Kidney epithelial cell (primary cell): ENCODE measurements at places on chromosomes 2 and 18.

DNA sequence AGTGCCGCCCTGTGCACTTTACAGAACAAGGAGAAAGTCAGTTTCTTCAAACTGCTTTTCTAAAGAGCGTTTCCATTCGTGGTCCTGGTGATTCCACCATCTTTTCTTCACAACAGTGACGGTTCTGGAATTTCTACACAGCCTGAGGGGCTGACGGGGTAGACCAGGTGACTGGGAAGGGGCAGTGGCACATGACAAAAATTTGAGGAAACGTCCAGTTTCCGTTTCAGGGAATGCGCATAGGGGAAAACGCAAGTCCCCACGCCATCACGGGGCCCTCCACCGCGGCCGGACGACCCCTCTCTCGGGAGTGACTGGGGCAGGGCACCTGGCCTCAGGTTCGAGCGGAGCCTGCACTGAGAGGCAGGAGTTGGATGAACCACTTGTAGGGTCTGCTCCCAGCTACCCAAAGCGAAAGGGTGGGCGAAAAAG is 980 bp upstream of the SPTBN1 start:
- DNase-seq, result no peak

GRCh38 chr2:150450765-150451164 is 36.7 kb downstream of the RND3 start:
- DNase-seq, result no peak

DNA sequence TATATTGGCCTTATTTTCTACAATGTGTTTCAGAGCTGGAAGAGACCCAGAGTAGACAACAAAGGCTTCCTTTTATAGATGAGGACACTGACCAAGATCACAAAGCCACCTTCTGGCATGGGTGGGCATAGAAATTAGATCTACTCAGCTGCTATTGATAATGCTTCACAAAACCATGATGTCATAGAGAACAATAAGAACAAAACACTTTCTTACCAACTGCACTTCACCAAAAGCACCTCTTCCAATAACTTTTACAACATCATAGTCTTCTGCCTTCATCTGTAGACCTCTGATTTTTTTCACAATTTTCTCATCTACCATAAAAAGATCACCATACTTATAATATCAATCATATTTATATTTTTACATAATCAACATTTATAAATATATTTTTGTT is 58.1 kb downstream of the ROCK2 start:
- no peak for DNase-seq

GRCh38 chr2:40113272-40113968 is 334.4 kb upstream of the THUMPD2 start:
- DNase-seq, result no peak

GRCh38 chr2:219368690-219369191 is 19.0 kb downstream of the DNPEP start:
- DNase-seq, result peak; percentile 31

GRCh38 chr2:195501746-195502145 is 155.3 kb upstream of the SLC39A10 start:
- DNase-seq, result no peak

GRCh38 chr2:75153221-75153620 is 46.1 kb downstream of the TACR1 start:
- DNase-seq, result no peak

GRCh38 chr2:15041429-15041837 is 408.9 kb downstream of the LRATD1 start:
- no peak for DNase-seq

GRCh38 chr18:12417687-12418086 is 10.0 kb downstream of the PRELID3A start:
- DNase-seq, result no peak

- DNase-seq, result no peak
Observed at GRCh38 chr2:15152382-15152781, 408.8 kb downstream of the NBAS start.

GRCh38 chr2:65026704-65027464 is 29.3 kb upstream of the CEP68 start:
- DNase-seq, result no peak

- DNase-seq, result no peak
Observed at GRCh38 chr2:43818761-43819160, 19.9 kb downstream of the ABCG5 start.

- DNase-seq, result no peak
Observed at GRCh38 chr2:29744976-29745375, 176.4 kb downstream of the ALK start.

GRCh38 chr2:219001577-219002394 is 8.6 kb upstream of the CRYBA2 start:
- DNase-seq, result no peak

- DNase-seq, result no peak
Observed at GRCh38 chr2:6764968-6765723, 100.6 kb downstream of the CMPK2 start.

DNA sequence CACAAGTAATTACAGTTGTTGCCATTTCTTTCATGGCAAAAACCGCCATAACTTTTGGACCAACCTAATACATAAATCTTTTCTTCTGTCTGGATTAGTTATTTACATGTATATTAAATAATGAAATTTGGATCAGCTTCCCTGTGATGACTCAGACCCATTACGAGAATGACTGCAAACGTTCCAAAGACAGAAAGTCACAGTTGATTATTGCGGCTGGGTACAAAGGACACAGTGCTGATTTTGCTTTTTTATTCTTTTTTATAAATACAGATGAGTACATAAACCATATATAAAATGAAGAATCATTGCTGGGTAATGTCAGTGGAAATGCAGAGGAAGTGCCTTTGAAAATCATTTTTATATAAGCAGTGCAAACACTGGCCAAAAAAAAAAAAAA is 126.2 kb downstream of the TWIST2 start:
- DNase-seq, result no peak

- no peak for DNase-seq
Observed at GRCh38 chr2:179137200-179137759, 87.3 kb upstream of the CCDC141 start.

DNA sequence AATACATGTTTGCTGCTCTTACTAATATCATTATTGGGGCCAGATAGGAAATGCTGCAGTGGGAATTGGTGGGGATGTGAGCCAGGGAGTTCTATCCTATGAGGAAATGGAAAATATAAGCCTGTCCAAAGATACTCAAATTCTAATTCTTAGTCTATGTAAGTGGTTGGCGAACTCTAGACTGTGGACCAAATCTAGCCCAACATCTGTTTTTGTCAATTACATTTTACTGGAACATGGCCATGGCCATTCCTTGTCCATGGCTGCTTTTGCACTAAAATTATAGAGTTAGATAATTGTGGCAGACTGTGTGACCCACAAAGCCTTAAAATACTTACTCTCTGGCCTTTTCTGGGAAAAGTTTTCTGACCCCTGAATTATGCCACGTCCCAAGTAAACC is 113.3 kb downstream of the MGAT5 start:
- no peak for DNase-seq

DNA sequence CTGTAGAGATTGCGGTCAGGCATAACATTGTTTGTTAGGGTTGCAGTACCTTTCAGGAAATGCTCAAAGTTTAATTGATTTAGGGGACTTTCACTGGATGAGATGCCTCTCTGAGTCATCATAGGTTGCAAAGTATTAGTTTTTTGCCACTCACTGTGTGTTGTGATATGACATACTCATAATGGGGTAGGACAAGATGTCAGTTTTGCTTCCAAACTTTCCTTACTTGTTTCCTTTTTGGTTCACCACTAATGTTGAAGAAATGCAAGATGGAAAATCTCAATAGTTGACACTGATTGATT is 35.0 kb upstream of the PTH2R start:
- DNase-seq, result no peak

GRCh38 chr2:26576565-26577441 is 64.4 kb downstream of the CIB4 start:
- DNase-seq, result no peak

DNA sequence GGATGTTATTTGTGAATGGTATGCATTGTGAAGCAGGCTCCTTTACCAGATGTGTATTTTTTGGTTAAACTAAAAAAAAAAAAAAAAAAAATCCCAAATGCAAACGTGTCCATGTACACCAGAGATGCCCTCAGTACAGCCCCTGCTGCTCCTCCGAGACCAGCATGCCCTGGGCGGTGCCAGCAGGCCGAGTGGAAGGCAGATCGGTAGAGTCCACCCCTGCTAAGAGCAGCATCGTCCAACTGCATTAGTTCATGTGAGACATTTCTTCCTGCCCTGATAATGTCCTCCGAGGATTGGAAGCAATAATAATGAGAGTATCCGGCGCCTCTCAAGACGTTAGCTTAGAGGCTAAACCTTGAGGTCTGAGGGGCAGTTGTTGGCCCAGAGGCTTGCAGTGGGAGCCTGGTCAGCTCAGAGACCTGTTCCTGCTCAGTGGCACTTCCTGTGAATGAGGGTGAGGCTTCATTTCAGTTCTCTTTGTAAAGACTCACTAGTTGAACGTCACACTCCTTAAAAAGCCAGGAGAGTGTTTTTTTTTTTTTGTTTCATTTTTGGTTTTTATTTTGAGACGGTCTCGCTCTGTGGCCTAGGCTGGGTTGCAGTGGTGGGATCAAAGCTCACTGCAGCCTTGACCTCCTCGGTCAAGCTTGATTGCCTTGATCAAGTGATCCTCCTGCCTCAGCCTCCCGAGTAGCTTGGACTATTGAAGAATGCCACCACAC is 5.6 kb downstream of the SLC66A3 start:
- DNase-seq, result no peak

GRCh38 chr2:233718552-233718951 is at the start of gene UGT1A4:
Gene UGT1A4, plus strand, starts transcription at chr2:233718736. Its CDS starts 85 bp downstream, at chr2:233718821.
- DNase-seq, result no peak

- no peak for DNase-seq
Observed at GRCh38 chr18:71849407-71849806, 694.7 kb downstream of the CBLN2 start.

DNA sequence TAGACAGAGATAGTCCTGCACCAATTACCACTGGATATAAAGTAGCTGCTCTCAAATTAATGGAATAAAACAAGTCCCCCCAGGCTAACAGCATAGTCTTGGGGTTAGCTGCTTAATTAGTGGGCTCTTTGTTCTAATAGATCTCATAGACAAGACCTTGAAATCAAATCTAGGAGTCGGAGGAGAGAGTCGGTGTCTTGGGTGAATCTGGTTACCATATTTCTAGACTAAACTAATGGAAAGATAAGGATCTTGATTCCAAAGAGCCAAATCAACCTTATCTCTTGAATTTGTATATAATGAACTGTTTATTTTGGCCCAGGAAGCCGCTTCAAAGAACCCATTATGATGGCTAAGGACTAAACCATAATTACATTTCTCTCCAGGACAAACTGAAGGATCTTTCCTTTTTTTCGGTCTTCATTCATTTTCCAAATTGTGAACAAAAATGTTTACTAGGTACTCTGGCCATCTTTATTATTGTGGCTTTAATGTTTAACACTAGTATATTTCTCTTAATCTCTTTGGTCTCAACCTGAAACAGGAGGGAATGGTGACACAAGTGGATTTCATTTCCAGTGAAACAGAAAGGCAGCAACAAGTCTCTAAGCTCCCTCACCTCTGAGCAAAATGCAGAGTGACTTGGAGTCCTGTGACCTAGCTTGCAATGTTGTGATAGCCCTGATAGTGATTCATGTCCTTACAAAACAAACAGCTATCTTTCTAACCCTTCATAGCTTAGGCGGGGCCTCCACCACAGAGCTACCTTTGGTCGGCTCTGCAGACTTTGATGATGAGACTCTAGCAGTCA is 137.9 kb upstream of the PARD3B start:
- DNase-seq, result peak; percentile 10

DNA sequence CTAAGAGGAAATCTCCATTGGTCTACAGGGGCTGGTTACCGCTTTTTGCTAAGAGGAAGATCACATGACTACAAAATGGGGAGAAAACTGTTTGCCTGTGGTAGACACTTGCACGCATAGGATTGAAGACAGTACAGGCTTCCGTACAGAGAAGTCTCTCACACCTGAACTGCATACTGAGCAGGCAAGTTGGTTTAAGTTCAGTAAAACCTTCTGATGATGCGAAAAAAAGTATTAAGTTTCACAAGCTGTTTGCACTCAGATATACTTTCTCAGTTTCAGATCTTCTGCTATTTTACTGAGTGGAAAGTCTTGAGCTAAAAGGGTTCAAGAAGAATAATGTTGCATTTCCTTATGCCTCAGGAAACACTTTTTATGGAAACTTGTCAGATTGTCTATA is 292.2 kb upstream of the MC4R start:
- DNase-seq, result no peak

DNA sequence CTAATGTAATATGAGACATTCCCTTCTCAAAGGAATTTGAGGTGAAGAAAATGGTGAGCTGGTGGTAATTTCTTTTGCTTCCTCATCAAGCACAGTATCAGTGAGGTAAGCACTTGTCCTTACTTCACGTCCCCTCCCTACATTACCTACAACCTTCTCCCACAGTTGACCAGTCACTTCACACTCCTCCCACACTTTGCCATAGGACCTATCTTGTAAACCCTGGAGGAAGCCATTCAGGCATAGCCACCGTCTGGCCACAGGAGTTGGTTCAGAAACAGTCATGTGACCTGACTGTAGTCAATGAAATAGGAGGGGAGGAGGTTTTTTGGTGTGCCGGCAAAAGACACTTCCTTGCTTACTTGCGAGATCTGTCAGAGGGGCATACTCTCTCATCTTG is 12.1 kb downstream of the ACOXL start:
- peak; percentile 18 for DNase-seq

- peak; percentile 85 for DNase-seq
Observed at GRCh38 chr2:237483018-237483731, 3.9 kb upstream of the MLPH start.

- no peak for DNase-seq
Observed at GRCh38 chr2:39875182-39875913, 96.3 kb upstream of the THUMPD2 start.

GRCh38 chr18:67266246-67267237 is 250.0 kb downstream of the DSEL start:
- DNase-seq, result peak; percentile 1

DNA sequence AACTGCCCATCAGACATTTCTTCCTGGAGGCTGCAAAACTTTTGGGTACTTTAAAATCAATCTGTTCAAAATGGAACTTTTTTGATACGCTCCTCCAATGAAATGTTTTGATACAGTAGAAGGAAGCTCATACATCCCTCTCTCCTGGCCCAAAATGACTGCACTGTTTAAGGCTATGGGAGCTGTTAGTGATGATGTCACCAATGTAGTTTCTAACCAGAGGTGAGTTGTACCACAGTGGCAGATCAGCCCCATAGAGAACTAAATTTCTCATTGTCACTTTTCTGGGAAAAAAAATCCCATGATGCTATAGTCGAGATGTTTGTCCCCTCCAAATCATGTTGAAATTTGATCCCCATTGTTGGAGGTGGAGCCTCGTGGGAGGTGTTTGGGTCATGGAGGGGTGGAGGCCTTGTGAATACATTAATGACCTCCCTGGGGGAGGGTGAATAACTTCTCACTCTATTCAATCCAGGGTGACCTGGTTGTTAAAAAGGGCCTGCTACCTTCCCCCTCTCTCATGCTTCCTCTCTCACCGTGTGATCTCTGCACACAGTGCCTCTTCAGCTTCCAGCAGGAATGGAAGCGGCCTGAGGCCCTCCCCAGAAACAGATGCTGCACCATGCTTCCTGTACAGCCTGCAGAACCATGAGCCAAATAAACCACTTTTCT is 117.4 kb upstream of the NPAS2 start:
- DNase-seq, result no peak

GRCh38 chr18:60146220-60146960 is 226.2 kb downstream of the MC4R start:
- no peak for DNase-seq
